ENCODE measurements at places on chromosomes 7 and 10.
A peak's percentile ranks its signal among the peaks of the same experiment; 100 is the strongest.

- DNase-seq, result no peak
These were observed 301.5 kb downstream of the CCDC3 start for GRCh38 chr10:12699781-12700556.

GRCh38 chr10:8254350-8254749 is 199.9 kb downstream of the GATA3 start:
- no peak for DNase-seq

DNA sequence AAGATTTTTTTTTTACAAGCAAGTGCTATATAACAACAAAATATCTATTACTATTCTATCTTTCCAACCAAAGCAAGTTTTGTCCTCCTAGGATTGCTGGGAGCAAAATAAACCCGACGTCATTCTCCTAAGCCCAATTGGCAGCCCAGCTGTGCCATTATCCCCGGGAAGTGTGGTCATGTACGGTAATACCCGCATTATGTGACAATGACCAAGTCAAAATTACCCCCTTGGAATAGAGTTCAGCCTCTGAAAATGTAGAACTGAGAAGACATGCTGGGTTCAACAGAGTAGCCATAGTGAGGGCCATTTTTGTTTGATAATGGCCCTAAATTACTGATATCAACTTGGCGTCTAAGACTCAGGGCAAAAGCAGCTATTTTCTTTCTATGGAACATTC is 215.5 kb downstream of the LRRTM3 start:
- no peak for DNase-seq

GRCh38 chr7:14104861-14105260 is 115.4 kb upstream of the ETV1 start:
- DNase-seq, result no peak

DNA sequence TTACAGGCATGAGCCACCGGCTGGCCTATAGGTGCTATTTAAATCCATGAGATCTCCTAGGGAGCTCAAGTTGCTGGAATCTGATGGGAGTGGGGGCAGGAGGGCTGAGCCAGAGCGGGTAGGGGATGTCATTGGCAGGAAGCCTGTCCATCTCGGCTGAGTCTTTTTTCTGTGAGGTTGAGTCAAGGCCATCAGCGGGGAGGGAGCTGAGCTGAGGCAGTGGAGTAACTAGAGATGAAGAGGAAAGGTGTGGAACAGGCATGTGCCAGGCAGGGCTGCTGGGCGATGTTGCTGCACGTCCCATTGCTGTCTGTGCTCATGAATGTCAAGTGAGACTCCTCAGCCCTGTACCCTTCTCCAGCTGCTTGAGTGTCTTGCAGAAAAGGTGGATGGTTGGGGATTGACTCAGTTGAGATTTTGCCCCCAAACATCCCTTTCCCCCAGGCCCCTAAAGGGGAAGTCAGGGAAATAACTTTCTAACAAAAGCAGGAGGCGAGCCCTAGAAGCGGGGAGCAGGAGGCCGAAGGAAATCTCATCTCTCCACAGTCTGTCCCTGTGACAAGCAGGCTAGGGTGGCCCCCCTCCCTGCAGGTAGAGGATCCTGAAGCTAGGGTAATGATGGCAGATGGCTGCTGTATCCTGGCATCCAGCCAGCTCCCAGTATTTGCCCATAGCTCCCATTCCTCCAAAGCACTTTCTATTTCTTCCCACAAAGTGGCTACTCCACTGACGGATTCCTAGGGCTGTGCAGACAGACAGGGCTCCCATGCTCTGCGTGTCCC is 5.4 kb downstream of the ATP6V1F start:
- DNase-seq, result no peak

DNA sequence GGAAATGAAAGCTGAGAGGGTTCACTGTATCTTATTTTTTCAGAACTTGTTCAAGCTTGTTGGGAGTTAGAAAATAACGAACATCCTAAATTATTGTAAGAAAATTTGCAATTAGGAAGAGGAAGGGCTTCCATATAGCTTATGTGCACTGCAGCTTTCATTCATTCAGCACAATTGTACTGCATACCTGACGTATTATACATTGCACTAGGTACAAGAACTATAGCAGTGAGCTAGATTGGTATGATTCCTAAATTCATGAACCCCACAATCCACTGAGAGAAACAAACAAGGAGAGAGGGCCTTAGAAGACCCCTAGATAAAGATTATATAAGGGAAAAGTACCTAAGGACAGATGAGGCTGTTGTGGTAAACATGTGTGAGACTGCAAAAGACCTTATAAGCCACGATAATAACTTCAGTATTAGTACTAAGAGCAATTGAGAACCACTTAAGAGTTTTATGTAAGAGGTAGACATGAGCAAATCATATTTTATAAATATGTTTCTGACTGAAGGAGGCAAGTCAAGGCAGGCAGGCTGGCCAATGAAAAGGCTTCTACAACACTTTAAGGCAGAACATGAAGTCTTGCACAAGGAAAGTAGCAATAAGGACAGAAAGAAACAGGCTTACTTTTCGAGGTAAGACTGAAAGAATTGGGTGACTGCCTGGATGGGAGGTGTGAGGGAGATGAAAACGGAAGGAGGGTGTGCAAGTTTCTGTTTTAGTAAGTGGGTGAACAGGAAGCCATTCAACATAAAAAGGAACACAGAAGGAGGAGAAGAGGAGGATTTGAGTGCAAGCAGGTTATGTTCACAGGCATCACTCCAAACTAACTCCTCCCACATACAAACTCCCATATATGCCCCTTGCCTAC is 77.9 kb upstream of the LRRN3 start:
- no peak for DNase-seq

DNA sequence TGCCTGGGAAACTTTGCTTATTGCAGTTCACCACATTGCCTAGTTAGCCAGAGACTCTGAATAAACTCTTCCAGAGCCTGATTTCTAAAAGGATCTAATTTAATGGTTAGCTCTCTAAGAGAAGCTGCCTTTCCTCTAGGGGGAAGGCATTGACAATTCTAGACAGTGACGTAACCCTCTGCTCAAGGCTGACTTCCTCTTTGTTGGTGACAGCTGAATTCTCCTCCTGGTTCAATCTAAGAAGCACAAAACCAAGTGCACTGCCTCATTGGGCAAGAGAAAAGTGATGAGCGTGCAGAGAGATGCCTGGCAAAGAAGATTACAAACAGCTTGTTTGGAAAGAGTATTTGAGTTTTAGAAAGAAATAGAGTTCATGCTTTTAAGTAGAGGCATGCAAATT is 102.7 kb downstream of the MACC1 start:
- no peak for DNase-seq

GRCh38 chr7:148611692-148612091 is 21.1 kb downstream of the C7orf33 start:
- no peak for DNase-seq

DNA sequence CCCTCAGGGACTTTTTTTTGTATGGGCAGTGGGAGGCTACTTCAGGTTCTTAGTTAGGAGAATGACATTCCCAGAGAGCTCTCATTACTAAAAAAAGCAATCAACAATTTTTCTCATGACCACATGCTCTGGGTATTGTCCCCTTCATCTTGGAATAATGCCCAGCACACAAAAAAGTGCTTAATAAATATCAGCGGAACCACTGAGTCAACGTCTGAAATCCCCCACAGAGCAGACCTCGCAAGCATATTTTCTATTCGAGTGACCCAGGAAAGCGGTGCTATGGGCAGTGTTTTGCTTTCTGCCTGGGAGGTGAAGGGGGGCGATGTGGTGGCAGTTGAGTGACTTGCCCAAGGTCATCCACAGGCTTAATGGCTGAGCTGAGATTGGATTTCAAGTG is 493.4 kb upstream of the ZMIZ1 start:
- DNase-seq, result no peak

- DNase-seq, result no peak
These were observed 105.8 kb downstream of the SEMA3A start for GRCh38 chr7:84088802-84089201.

DNA sequence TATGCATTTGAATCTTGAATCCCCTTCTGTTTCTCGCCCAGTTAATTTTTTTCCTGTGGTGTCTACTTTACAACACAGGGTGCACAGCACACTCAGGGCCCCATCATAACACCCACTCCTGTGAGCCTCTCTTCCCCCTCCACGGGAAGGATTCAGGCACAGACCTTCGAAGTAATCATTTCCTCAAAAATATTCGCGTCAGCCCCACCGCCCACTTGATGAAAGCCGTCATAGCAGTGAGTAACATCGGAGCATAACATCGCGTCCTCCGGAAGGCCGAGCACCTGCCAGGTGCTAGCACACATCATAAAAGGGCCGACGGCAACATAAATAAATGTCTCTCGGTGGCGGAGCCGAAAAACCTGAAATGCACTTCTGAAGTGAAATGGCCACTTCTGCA is 201.7 kb upstream of the ADARB2 start:
- no peak for DNase-seq

- no peak for DNase-seq
These were observed 100.5 kb upstream of the PPIF start for GRCh38 chr10:79246606-79247275.

DNA sequence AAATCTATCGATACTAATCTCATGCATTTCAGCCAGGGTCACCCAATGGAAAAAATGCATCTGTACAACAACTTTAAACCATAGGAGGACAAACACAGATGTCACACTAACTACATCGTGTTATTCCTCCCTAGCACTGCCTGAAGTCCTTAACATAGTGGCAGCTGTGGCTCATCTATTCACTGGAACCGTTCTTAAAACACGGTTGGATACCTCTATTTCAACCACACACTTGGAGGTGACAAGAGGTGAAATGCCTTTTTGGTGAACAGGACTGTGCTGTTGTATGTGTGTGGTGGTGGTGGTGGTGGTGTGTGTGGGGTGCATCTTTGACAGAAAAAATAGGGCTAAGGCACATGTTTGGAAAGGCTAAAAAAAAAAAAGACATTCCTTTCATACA is 93.1 kb downstream of the NRP1 start:
- DNase-seq, result no peak

GRCh38 chr10:3807928-3808496 is 23.0 kb upstream of the KLF6 start:
- DNase-seq, result no peak

DNA sequence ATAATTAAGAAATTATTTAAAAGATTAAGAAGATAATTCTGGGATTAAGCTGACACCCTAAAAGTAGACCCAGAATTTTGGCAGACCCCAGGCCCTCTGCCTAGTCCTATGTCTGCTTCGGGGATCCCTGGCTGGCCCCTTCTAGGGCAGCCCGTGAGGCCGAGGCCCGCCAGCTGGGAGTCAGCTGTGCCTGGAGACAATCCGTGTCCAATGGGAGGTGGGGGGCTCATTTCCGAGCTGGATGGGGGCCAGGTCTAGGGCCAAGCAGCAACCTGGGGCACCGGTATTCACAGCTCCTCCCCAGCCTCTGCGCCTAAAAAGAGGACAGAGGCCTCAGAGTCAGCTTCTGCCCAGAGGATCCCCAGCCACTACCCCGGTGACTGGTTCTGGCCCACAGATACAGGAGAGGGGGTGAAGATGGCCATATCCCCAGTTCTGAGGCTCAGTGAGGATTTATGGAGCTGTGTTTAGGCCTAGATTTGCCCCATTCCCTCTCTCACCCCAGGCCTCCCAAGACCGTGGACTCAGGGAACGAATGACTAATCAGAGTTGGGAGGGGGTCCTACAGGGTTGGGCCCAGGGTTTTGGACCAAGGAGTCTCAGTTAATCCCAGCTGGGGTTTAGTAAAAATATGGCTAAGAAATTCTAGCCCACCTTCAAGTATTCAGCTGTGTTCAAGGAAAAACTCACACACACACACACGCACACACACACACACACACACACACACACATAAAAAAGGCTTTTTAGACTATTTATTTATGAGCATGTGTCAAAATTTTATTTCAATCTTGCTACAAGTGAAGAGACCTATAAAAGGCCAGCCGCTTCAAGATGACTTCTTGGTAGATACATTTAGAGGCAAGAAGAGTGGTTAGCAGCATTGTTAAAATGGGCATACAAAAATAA is 37.4 kb upstream of the LBX1 start:
- DNase-seq, result no peak

GRCh38 chr7:73992101-73992562 is 35.8 kb upstream of the ELN start:
- DNase-seq, result no peak

- no peak for DNase-seq
These were observed 122.1 kb upstream of the BTBD16 start for GRCh38 chr10:122148876-122149560.

- DNase-seq, result no peak
These were observed 213.0 kb upstream of the PLXNA4 start for GRCh38 chr7:132789281-132789680.

DNA sequence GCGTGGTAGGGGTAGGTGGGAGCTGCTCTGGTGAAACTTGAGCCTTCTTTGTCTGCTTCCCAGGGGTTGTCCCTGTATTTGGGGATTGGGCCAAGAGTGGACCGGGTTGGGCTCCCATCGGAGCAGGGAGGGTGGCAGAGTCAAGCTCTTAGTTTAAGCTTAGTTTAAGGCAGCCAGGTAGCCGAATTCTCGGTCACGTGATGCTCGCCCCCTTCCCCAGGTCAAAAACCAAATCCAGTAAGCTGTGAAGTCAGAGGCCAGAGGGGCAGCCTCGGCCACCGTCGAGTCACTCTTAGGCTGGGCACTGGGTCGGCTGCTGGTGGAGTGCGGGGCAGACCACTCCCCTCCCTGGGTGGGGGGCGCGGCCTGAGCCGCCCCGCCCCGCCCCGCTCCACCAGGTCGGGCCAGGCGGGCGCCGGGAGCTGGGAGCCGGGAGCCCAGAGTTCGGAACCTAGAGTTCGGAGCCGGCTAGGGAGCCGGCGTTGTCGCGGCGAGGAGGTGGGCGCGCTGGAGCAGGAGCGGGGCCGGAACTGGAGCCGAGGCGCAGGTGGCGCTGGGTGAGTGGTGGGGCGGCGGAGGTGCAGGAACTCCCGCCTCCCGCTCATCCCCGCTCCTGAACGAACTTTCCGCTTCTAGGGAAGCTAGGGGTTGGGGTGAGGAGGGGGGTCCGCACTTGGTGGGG is 2.8 kb upstream of the LZTS2 start:
- peak; percentile 28 for DNase-seq

DNA sequence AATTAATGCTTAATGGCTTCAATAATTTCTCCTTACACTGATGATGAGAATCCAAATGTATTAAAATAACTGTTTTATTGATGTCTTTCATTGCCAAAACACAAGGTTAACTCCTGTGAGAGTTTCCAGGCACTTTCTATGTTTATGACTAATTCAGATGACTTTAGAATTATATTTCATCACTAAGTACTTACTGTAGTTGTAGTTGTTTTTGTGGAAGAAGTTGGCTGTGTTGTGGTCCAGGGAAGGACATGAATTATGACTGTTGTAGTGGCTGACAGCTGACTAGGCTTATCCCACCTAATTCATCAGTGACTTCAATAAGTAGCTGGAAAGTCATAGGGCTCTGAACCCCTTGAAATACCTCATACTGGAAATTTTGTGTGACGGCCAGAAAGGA is 254.8 kb downstream of the HGF start:
- no peak for DNase-seq

- no peak for DNase-seq
These were observed 54.9 kb upstream of the NAMPT start for GRCh38 chr7:106339513-106340246.
